ENCODE measurements at places on chromosomes 4 and X.

GRCh38 chr4:105765690-105766407, 57.3 kb downstream of the GSTCD start:
- peak; percentile 49 for DNase-seq

GRCh38 chr4:47667552-47667951, 170.3 kb downstream of the CORIN start:
- DNase-seq, result no peak

DNA sequence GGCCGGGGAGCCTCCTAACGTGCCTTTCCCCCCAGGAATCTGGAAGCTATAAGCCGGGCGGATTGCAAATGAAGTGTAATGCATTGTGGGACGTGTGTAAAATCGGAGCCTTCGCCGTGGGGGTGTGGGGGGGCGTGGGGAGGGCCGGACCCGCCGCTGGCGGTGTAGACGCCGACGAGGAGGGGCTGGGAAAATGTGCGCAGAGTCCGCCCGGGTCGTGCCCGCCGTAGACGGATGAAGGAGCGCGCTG, 1.3 kb downstream of the STOX2 start:
- no peak for DNase-seq

DNA sequence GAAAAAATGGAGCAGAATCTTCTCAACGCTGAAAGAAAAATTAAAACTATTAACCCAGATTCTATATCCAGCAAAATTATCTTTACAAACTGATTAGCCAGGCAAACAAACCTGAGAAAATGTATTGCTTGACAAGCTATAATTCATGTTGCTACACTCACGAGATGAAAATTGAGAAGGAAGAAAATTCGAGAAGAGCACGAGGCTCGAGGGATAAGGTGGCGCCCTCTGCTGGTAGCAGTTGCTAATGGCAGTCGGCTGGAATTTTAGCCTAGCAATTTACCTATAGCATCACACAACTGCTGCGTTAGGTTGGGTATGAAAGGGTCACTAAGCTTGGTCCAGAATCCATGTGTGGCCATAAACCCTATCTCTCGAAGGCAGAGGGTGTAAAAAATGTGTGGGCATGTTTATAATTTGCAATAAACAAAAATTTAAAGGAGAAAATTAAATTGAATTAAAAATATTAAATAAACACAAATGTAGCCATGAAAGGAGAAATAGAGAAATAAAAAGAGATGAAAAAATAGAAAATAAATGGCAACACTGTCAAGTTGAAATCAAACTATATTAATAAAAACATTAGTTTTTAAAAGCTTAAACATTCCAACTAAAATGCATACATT, 126.6 kb downstream of the PPP4R3C start:
- no peak for DNase-seq

DNA sequence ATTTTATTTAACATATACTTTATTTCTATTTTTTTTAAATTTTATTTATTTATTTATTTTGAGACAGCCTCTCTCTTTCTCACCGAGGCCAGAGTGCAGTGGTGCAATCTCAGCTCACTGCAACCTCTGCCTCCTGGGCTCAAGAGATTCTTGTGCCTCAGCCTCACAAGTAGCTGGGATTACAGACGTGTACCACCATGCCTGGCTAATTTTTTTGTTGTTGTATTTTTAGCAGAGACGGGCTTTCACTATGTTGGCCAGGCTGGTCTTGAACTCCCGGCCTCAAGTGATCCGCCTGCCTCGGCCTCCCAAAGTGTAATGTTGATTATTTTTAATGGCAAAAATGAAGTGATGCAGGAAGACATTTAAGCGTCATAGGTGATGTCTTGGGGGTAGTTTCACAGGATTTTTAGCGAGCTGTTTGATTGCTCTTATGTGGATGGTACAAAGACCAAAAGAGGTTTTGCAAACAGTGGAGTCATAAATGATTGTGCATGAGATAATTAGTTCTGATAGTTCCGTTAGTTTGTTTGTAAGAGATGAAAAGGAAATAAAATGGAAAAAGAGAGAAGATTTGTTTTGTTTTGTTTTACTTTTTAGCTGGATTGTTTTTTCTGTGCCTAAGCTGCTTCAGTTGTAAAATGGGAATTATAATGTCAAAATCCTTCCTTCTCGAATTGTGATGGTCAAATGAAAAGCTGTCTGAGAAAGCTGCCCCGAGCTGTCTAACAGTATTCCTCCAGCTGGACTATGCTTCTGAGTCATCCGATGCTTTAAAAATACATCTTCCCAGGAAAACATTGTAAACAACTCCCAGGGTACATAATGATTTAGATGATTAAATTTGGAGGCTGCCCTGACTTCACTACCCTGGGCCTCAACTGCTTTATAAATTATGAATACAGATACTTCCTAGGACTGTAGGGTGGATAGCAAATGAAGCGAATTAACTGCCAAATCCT, 14.7 kb downstream of the RHOH start:
- DNase-seq, result no peak

- DNase-seq, result no peak
These were observed 78.6 kb upstream of the RAPGEF2 start for GRCh38 chr4:159024266-159024665.

- DNase-seq, result peak; percentile 2
These were observed 260.9 kb downstream of the GLUD2 start for GRCh38 chrX:121308276-121308805.

- DNase-seq, result no peak
These were observed 333.0 kb downstream of the ADGRL3 start for GRCh38 chr4:61533140-61533539.

GRCh38 chr4:169252339-169253112, 18.2 kb downstream of the SH3RF1 start:
- DNase-seq, result no peak

DNA sequence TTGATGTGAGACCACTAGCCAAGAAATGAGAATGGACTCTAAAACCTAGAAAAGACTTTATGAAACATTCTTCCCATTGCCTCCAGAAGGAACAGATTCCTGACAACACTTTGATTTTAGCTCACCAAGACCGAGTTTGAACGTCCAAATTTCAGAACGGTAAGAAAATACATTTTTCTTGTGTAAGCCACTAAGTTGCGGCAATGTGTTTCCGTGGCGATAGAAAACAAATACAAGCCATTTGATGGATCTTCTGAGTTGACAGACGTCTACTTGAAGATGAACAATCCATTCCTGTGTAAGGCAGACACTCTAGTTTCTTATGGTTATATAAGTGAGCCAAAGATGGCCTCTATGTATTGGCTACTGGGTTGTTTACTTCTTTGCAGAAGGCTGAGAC, 52.5 kb downstream of the HS3ST1 start:
- no peak for DNase-seq

- DNase-seq, result no peak
These were observed 38.8 kb downstream of the MSN start for GRCh38 chrX:65706041-65706828.

- no peak for DNase-seq
These were observed 79.0 kb upstream of the TRAM1L1 start for GRCh38 chr4:117164338-117164737.

- DNase-seq, result no peak
These were observed 68.1 kb downstream of the FRMPD4 start for GRCh38 chrX:12206413-12206812.

DNA sequence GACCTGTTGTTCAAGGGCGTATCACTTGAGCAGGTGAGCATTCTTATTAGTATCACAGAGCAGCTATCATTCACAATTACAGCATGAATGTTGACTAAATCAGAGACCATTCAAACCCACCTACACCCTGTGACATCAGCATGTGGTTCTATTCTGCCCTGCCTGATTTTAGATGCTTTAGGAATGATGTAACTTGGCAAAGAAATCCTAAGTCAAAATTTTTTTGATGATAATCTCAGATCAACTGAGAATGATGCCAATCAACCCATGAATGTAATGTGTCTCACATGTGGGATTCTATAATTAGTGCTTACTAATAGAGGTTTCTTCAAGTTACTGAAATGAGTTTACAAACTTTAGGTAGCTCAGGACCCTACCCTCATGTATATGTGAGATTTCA, 13.4 kb upstream of the CHIC2 start:
- no peak for DNase-seq

- no peak for DNase-seq
These were observed 332.7 kb upstream of the IGFBP7 start for GRCh38 chr4:57442831-57443291.

DNA sequence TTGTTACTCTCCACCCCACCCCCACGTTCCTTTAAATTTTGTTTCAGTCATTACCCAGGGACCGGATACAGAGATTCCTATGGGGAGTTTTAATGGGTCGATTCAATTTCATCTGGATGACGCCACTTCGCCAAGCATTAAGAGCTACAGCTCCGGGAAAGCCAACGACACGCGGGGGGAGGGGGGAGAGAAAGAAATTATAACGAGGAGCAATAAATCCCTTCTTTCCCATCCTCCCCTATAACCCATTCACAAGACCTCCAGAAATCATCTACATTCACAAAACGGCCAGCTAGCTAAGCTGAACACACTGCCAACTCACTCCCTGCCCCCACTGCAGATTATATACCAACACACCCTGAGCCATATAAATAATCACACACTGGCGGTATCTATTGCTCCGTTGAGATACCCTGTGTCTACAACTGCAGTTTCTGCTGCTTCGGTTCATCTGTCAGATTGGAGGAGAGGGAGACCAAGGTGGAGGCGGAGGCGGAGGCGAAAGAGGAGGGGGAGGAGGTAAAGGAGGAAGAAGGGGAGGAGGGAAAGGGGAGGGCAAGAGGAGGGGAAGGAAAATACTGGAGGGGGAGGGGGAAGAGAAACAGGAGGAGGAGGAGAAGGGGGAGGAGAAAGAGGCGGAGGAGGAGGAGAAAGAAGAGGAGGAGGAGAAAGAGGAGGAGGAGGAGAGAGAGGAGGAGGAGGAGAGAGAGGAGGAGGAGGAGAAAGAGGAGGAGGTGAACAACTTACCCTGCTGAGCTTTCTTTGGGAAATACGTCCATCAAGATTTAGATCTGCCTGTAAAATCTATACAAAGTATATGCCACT, 113.9 kb upstream of the VAMP7 start:
- peak; percentile 21 for DNase-seq

DNA sequence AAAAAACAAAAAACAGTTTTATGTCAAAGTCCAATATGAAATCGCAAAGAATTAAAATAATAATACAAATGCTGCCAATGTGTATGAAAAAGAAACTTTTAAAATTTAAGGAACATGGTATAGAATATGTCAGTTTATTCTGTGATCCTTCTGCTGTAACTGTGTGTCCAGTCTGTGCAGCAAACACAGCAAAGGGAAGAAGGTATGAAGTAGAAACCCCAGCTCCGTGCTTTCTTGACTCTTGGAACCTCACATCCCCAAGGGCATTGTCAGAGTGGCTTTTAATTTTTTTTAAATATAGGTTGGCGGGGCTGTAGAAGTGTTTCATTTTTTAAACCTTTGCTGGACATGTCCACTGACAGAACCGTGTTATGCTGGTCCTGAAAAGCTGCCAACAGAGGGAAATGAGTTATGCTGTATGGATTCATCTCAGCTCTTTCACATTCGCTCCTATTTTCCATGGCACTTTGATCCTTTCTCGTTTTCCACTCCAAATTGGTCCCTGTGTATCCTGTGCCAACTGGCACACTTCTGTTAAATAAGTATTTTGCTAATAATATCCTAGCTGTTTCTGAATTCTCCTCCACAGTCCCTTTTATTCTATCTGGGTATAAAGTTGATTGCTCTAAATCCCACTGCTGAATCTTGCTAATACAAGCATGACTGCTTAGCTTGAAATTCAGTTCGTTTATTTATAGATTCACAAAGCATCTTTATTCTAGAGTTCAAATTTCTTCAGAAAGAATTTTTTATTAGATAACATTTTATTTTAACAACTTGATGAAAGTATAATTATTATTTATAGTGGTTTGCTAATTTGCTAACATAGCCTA, 127.0 kb upstream of the DDIT4L start:
- DNase-seq, result no peak

DNA sequence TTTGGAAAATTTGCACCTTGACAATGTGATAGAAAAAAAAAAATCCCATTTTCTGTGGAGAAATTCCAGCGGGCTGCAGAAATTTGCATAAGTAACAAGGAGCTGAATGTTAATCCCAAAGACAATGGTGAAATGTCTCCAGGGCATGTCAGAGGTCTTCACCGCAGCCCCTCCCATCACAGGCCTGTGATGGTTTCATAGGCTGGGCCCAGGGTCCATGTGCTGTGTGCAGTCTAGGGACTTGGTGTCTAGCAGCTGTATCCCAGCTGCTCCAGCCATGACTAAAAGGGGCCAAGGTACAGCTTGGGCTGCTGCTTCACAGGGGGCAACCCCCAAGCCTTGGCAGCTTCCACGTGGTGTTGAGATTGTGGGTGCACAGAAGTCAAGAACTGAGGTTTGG, 85.2 kb downstream of the ADGRA3 start:
- DNase-seq, result no peak

GRCh38 chr4:120049732-120050494, 16.7 kb downstream of the MAD2L1 start:
- DNase-seq, result no peak

Measured in AG04449 (cell line).